ENCODE measurements at places on chromosomes 13 and 19.

DNA sequence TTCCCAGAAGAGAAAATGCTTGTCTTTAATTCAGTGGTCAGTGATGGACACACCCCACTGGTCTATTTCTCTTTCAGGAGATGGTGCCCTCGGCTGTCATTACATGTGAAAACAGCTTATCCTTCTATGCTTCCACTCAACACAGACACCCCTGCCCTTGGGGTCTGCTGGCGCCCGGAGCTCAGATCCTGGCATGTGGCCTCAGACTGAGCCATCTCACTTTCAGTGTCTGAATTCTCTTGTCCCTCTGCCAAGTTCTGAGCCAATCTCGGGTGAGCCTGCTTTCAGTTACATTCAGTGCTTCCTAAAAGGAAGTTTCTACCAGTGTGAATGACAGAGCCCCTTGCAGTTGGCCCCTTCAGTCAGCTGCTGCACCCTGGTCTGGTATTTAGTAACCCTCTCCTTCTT lies 293.6 kb downstream of the DNAJC15 start:
- no peak for DNase-seq

DNA sequence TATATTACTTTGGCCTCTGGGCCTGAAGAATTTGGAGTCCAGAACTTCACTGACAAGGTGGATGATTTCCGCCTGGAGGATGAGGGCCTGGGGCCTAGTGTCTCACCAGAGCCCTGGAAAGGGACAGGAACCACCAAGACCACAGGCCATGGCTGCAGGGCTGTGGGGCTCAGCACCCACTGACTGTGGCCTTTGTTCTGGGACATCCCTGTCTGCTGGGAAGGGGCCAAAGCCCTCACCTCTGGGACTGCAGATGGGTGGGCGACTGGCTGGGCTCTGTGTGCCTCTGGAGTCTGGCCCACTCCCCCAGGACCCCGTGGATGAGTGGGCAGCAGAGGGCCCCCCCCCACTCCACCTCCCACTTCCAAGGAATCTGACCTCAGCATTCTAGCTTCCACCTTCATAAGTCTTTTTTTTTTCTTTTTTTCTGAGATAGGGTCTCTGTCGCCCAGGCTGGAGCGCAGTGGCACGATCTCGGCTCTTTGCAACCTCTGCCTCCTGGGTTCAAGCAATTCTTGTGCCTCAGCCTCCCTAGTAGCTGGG lies 20.3 kb downstream of the CHST8 start:
- no peak for DNase-seq

- no peak for DNase-seq
These were observed 17.7 kb downstream of the TMEM272 start for GRCh38 chr13:51827254-51827653.

DNA sequence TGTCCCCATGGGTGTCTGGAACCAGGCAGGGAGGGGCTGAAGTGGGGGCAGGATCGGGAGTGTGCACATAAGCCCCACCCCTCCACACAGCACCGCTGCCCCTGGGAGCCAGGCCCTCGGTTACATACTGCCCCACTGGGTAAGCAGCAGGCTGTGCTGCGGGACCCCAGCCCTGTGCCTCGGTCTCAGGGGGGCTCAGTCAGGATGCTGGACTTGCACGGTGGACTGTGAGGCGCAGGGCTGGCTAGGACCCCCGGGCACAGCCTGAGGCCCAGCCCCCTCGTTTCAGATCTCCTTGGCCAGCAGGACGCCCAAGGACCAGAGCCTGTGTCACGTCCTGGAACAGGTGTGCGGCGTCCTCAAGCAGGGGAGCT lies 16.3 kb downstream of the MPND start:
- no peak for DNase-seq

GRCh38 chr13:45340422-45341033 lies 455 bp downstream of the TPT1 start:
- DNase-seq: peak; percentile 66

All from urothelium cell line (cell line).